Renal cortex interstitium (tissue), 15 donors: ENCODE measurements at places on chromosomes 2 and 18.

GRCh38 chr2:231223458-231223976 is 25.1 kb downstream of the ARMC9 start:
- DNase-seq: no peak

GRCh38 chr2:222074674-222075073 is 224.1 kb downstream of the PAX3 start:
- DNase-seq: no peak

- no peak for DNase-seq
Observed at GRCh38 chr2:154361276-154361675, 337.2 kb upstream of the KCNJ3 start.

- DNase-seq: no peak
Observed at GRCh38 chr2:69241093-69241492, 145.9 kb downstream of the GFPT1 start.

- DNase-seq: no peak
Observed at GRCh38 chr2:180324182-180324581, 317.1 kb upstream of the CWC22 start.
